ENCODE measurements at places on chromosomes 7 and 10.

- no peak for DNase-seq
Measured at GRCh38 chr7:68998136-68998535, 600.1 kb upstream of the AUTS2 start.

- DNase-seq, result no peak
Measured at GRCh38 chr7:77553123-77553522, 16.0 kb downstream of the PTPN12 start.

GRCh38 chr7:131274986-131275385 lies 52.7 kb upstream of the MKLN1 start:
- DNase-seq, result no peak

DNA sequence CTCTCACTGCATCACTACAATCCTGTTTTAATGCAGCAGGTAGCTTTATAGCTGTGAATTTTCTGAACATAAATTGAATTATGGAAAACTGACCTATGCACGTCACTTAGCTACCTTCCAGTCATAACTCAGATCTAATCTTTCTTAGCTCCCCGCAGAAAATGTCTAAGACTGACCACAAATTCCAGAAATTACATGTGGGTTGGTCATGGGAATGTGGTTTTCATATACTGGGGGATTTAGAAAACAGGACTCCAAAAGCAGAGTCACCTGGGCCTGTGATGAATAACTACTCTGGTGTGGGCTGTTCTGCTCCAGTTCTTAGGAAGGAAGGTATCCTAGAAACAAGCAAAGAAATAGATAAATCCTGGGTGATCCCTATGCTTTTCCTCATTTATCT lies 178.4 kb upstream of the LRRTM3 start:
- DNase-seq, result no peak

DNA sequence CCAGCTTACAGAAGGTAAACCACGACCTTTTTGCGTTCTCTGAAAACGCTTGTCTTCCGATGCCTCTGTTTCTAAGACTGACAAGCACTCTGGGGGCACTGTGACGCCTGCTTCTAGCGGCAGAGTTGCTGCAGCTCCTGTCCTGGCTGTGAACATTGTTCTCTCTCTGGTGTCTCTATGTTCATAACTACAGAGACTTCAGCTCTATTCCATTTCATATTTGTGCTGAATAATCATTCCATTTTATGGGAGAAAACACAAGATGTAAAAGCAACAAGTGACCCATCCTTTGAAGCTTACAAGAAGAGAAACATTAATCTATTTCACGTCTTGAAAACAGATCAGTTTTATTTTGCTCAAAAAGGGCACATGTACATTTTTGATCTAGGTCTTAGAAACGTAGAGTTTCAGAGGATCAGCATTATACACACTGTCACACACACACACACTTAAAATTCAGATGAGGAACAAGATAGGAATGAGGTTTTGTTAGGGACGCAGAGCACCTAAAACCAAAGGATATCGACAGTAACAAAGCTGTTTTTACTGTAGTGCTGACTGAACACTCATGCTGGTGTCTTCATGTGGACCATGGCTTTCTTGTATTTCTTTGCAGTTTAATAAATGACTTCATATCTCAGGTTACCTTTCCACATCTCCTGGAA lies 3.0 kb downstream of the IKZF1 start:
- DNase-seq, result peak; percentile 55

Data from activated T-cell treated with anti-CD3 and anti-CD28 coated beads for 1 hour (primary cell).